Fibroblast of skin of right biceps (primary cell): ENCODE measurements at places on chromosomes 2 and 18.
A peak's percentile ranks its signal among the peaks of the same experiment; 100 is the strongest.

DNA sequence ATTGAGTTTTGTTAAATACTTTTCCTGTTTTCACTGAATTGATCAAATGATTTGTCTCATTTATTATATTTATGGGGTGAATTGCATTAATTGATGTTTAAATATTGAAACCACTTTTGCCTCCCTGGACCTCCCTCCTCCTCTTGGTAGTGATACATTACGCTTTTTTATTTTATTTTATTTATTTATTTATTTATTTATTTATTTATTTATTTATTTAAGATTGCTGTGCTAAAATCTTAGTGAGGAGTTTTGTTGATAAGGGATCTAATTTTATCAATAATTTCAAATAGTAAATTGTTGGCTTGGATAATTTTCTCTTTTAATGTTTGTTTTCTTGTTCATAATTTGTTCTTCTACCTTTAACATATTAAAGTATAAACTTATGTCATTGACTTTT, 1281.0 kb upstream of the NXPH2 start:
- no peak for DNase-seq

GRCh38 chr2:192072261-192072660, 122.5 kb downstream of the TMEFF2 start:
- no peak for DNase-seq

DNA sequence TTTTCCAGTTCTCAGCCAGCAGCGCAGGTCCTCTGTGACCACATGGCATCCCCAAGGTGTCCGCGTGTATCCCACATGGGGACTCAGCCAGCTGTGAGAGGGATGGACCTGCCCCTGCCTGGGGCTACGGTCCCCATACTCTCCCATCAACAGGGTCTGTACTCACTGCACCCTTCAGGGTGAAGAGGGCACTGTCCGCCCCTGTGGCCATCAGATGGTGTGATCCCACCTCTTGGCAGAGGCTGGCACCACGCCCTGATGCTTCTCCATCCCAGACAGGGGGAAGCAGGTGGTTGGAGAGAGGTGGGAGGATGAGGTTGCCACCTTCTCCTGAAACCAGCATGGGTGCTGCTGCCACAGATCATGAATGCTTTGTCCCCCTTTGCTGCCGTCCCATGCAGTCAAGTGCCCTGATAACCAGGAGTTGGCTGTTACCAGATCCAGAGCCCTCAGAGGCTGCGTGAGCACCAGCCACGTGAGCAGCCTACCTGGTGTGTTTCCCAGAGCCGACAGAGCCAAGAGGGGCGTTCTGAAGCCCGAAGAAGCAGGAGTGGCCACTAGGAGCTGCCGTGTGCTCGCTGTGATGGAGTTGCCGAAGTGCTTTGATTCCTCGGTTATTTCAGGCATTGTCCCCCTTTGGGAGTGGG, 93.9 kb downstream of the SH3RF3 start:
- no peak for DNase-seq

GRCh38 chr18:59718108-59718463, 20.9 kb upstream of the CCBE1 start:
- DNase-seq: peak; percentile 99

DNA sequence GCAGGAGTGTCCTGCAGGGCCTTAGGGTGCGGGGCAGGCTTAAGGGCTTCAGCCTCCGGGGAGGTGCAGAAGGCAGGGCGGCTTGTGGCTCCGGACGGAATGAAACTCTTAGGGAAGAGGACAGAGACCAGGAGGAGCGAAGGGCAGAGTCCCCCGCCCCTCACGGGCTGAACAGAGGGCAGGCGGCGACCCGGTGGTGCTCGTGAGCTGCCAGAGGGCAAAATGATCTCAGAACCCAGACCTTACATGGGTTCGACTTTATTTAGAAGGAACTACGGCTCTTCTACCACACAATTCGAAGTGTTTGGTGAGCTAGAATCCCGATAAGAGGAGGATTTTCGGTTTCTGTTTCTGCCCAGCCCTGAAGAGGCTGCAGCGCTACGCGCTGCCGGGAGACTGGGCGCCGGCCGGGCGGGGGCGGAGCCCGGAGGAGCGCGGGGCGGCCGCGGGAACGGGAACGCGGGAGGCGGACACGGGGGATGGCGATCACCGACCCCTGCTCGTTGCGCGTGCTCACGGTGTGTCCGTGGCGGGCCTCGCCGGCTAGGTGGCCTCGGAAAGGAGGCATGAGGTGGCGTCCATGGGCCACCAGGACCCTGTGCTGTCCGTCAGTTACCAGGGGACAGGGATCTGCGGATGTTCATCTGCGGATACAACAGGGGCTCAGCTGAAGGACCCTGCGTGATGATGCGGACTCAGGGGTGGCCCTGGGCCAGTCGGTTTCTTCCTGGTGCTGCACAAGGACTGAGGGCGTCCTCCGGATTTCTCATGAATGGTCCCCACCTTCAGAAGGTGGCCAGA, 4.2 kb upstream of the SP100 start:
- peak; percentile 62 for DNase-seq

DNA sequence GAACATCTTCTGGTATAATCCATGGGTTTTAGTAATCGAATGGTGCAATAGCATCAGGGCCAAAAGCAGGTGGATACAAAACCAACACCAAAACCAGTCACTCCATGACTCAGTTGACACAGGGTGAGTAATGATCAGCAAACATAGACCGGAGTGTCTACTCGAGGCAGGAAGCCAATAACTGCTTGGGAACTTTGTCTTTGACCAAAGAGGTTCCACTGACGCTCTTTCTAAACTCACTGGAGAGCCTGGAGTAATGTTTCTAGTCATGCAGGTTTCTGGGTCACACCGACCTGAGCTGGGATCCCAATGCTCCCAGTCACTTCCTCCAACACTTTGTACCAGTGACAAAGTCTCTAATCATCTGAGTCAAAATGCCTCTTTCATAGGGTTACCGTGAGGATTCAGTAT, 30.9 kb downstream of the MREG start:
- peak; percentile 62 for DNase-seq

GRCh38 chr18:50428531-50429206, 53.8 kb downstream of the SKA1 start:
- DNase-seq: no peak

GRCh38 chr2:86019121-86019520, 86.6 kb downstream of the POLR1A start:
- no peak for DNase-seq

- no peak for DNase-seq
Measured at GRCh38 chr2:44555700-44556099, 194.0 kb downstream of the CAMKMT start.

GRCh38 chr2:84302513-84303412, 156.3 kb downstream of the SUCLG1 start:
- peak; percentile 34 for DNase-seq

DNA sequence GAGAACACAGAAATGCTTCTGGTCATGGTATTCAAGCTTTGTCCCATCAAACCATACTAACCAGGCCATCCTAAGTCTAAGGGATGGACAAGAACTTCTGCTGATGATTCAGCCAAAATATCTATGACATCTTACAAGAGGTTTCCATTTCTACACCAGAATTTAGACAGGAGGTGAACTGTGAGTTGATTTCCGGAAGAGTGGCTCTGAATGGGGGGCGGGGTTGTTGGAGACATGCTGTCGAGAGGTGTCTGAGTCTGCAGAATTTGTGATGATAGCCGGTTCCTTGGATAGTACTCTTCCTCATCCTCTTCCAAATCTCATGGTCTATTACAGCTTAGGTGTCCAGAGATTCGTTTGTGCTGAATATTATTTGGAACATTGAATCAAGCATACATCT, 408.7 kb upstream of the TCF4 start:
- no peak for DNase-seq

- DNase-seq: peak; percentile 8
Measured at GRCh38 chr18:65659912-65660311, 90.9 kb upstream of the CDH7 start.

- DNase-seq: no peak
Measured at GRCh38 chr2:135150725-135151124, 98.6 kb downstream of the RAB3GAP1 start.

DNA sequence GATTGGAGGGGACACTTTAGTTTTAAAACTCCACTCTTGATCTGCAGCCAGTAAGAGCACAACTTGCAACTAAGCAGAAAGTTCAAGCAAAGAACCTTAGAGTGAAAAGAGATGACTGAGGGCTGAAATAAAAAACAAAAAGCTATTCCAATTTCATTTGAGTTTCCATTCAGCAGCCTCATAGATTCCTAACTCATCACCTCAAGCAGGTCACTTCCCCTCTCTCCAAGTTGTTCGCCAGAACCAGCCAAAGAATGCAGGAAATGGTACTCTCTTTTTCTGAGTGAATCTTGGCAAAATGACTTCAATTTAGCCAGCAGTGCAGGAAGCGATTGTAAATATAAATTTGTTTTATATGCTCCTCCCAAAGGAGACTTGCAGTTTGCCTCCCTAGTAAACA, 213.3 kb downstream of the SETBP1 start:
- peak; percentile 28 for DNase-seq

- no peak for DNase-seq
Measured at GRCh38 chr2:101420623-101421022, 33.3 kb upstream of the CREG2 start.

- no peak for DNase-seq
Measured at GRCh38 chr2:9094117-9094516, 90.6 kb upstream of the MBOAT2 start.

DNA sequence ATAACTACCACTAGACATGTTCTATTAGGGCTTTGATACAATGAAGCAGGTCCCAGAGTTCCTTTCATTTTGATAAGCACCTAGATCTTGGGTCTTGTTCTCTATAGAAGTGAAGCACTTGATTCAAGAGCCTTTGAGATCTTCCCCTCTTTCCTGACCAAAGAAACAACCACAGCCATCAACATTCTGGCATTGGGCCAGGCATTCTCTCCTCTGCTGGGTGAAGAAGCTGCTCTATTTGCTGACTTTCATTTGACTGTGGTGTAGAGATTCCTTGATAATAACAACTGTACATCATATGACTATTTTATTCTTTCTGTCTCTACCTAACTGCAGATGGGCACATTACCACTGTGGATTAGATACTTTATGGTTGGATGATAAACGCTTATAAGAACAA, 96.6 kb upstream of the LYPD1 start:
- no peak for DNase-seq

DNA sequence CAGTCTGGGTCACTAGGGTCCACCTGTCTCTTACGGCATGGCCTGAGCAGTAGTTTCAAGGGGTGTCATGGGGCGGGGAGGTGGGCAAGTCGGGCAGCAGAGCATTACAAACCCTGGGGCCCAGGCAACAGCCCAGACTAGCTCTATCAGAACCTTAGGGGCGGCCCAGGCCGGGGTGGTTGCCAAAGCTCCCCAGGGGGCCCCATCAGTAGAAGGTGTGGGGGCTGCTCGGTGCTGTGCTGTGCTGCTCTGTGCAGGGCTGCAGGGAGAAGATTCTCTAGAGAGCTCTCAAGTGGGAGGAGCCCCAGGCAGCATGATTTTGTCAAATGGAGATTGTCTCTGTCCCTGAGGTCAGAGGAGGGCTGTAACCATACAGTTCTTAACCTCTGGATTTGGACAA, 36.4 kb upstream of the SLC14A1 start:
- no peak for DNase-seq

DNA sequence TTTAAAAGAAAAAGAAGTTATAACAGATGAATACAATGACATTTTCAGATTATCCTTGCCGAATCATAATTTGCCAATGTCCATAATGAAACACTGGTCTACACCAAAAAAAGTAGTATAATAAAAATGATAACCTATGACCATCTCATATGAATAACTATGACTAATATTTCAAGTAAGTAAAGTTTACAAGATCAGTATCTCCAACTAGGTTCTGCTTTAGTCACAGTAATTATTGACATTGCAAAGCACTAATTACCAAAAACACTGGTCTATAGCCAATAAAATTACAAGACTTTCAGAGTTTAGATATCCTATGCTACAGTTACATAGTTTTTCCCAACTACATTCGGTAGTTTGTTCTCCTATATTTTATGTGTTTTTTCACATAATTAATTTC, 136.7 kb downstream of the MEMO1 start:
- DNase-seq: no peak

DNA sequence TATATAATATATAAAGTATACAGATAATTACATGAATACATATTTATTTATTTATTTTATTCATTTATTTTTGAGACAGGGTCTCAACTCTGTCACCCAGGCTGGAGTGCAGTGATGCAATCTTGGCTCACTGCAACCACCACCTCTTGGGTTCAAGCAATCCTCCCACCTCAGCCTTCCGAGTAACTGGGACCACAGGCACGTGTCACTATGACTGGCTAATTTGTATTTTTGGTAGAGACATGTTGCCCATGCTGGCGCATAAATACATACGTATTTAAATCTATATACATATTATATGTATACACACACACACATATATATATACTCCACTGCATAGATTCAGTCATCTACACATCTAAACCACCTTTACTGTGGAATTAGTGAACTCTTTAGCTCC, 20.6 kb upstream of the NDUFV2 start:
- no peak for DNase-seq

- DNase-seq: peak; percentile 41
Measured at GRCh38 chr18:8643326-8643878, 34.2 kb downstream of the RAB12 start.

DNA sequence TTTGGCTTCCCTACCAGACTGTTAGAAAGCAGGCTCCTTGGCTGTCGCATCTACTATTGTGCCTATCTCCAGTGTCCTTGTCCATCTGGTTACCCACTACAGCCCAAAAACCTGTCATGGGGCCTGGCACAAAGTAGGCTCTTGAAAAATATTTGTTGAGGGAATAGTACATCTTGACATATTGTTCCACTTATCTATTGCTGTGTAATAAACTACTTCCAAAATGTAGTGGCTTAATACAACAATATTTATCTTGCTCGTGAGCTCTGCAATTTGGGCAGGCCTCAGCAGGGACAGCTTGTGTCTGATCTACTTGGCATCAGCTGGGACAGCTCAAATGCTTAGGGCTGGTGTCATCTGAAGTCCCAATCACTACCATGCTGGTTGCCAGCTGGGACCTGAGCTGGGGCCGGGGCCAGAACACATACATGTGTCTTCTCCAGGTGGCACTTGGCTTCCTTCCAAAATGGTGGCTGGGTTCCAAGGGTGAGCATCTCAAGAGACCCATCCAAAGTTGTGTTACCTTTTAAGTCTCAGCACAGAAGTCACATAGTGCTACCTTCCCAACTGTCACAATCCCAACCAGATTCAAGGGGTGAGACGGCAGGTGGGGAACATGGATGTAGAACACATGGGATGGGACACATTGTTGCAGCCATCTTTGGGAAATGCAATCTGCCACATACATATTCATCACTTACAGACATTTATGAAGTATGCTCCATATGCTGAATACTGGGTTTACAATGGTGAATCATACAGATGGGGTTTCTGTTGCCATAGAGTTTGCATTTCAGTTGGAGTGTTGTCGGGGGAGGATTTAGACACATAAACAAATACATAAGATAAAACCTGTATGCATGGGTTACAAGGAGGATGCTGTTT, 134.2 kb downstream of the FOXI3 start:
- DNase-seq: no peak

GRCh38 chr2:64730551-64731262, 77.0 kb upstream of the SERTAD2 start:
- peak; percentile 69 for DNase-seq

- peak; percentile 92 for DNase-seq
Measured at GRCh38 chr2:28391564-28392296, 928 bp upstream of the FOSL2 start.

GRCh38 chr2:6342273-6342920, 523.3 kb downstream of the CMPK2 start:
- DNase-seq: no peak

- no peak for DNase-seq
Measured at GRCh38 chr2:160300203-160300602, 100.1 kb upstream of the ITGB6 start.

GRCh38 chr2:40147360-40147759, 304.5 kb downstream of the SLC8A1 start:
- DNase-seq: no peak

- no peak for DNase-seq
Measured at GRCh38 chr2:2826621-2827020, 495.5 kb upstream of the MYT1L start.

GRCh38 chr2:43848214-43848613, 9.4 kb downstream of the ABCG8 start:
- DNase-seq: no peak
